Stimulated activated CD4-positive, alpha-beta T cell treated with anti-CD3 and anti-CD28 coated beads, TNF-alpha, amount 100 ng/mL, for 1 hour (primary cell): ENCODE measurements at places on chromosomes 12 and 14.

GRCh38 chr12:71551529-71551928, 111.9 kb downstream of the LGR5 start:
- no peak for DNase-seq

DNA sequence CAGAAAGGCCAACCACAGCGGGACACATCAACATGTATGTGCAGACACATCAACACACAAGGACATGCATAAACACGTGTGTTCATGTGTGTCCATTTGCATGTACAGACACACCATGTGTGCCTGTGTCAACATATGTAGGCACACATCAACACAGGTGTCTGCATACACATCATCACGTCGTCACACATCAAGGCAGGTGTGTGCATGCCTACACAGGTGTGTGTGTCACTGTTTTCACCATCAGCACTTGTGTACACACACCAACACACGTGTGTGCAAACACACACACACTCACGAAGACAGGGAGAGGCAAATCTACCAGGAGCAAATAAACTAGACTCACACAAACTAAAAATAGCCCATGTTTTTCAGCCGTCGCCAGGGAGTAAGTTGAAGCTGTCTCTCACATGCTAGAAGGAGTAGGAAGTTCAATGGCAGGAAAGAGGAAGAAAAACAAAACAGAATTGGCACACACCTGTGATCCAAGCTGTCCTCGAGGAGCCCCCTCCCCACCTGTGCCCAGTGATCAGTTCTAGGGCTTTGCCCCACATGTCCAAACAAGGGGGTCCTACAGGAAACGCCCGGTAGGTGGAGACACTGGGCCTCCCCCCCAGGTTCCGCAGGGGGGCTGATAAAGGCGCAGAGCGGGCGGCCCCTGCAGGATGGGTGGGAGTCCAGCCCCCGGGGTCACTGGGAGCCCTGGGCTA, 7.4 kb downstream of the SCARB1 start:
- DNase-seq: no peak

DNA sequence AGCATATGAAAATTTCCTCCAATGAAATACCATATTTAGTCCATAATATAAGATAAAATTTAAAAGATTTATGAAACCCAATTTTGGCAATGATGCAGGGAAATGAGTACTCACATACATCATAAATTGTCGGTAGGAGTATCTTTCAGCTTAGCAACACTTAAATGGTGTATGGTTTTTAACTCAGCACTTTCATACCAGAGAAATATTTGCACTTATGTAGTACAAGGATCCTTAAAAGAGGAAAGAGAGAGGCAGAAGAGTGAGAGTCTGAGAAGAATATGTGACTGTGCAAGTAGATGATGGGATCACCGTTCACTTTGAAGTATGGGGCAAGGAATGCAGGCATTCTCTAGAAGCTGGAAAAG, 379.3 kb upstream of the DCN start:
- no peak for DNase-seq

GRCh38 chr12:104365921-104366410, 62.4 kb downstream of the EID3 start:
- DNase-seq: no peak

DNA sequence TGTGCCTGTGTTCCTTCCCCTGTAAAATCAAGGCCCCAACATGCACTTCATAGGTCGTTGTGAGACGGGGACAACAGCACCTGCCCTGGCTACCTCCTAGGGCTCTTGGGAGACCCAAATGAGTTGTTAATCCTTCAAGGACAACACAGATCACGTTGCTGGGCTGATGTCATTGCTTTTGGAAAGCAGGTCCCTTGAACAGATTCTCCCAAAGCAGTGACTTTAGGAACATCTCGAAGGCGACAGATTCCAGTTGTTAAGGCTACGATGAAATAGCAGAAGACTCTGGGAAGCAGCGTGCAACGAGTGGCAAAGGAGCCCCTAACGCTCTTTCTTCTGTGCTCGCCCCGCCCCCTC, 26.2 kb upstream of the MAP1LC3B2 start:
- no peak for DNase-seq

GRCh38 chr14:67820428-67820971, 921 bp downstream of the RAD51B start:
- no peak for DNase-seq

- DNase-seq: no peak
These were observed 141.3 kb upstream of the RASSF8 start for GRCh38 chr12:25817166-25817565.

DNA sequence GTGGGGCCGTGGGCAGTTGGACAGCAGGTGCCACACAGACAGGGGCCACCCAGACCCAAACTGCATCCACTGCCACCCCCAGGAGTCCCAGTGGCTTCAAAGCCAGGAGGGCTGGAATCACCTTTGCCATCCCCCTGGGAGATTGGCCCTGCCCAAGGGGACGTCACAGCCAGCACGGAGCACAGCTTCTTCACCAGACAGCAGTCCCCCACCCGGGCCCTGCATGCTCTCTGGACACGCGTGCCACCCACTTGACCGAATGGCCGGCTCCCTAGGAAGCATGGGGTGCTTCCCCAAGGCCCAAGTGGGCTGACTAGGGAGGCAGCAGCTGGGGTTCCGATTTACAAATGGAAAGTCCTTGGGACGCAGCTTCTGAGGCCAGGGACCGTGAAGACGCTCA, 17.3 kb downstream of the DHX37 start:
- DNase-seq: no peak

GRCh38 chr12:30828686-30829085, 73.9 kb upstream of the CAPRIN2 start:
- DNase-seq: no peak
